ENCODE measurements at places on chromosomes 13 and 19. TPM values are rescaled to one million over a fixed set of nuclear protein-coding genes. Genes with fewer than 3 reads are reported as not detected.

DNA sequence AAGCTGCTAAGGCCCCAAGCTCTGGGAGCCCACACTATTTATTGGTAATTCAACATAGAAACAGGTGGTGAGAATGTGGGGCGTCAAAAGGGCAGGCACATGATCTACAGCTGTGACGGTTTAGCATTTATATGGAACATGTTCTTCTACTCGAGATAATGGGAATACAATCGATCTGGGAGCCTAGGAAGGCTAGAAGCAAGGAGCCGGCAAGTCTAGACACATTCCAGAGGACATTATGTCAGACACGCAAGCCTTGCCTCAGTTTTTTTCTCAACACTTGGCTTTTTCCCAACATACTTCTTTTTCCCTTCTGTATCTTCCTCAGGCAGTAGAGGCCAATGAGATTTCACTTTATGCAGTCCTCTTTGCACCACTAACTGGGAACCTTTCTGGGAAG lies 315.7 kb upstream of the SLITRK5 start:
- DNase-seq = no peak

The LYPD3 gene
- 1.3 TPM for polyA plus RNA-seq

GRCh38 chr13:87280139-87280538 lies 391.0 kb upstream of the SLITRK5 start:
- DNase-seq = no peak

The SHANK1 gene
- 106 TPM for polyA plus RNA-seq

DNA sequence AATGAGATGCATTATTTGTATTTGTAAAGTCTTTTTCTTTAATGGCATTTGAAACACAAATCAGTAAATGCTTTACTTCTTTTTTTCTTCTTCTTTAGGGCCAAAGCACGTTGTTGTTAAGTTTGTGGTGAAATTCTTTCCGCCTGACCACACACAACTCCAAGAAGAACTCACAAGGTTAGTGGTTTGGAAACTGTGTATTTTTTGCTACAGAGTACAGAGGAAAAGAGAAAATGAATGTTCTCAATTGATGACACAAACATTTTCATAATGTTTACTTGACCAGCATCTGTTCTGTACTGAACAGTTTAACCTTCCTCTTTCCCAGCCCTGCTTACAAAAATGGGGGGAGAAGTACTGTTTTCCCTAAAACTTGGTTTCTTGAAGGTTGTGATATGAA lies 190.9 kb upstream of the RNF113B start:
- DNase-seq = no peak

- DNase-seq = no peak
These were observed 6.6 kb upstream of the TEX101 start for GRCh38 chr19:43408043-43408442.

The NKG7 gene
- not detected for polyA plus RNA-seq

- no peak for DNase-seq
These were observed 7.1 kb downstream of the SMG9 start for GRCh38 chr19:43747557-43748204.

The PODNL1 gene
- polyA plus RNA-seq = 7.5 TPM

- DNase-seq = peak; percentile 72
These were observed at the start of gene ZNF836 for GRCh38 chr19:52171321-52172169. TSS of gene ZNF836 (minus strand) at chr19:52171621. CDS start at chr19:52168072, 3,549 bp downstream.

GRCh38 chr13:22549126-22549525 lies 631.7 kb upstream of the SGCG start:
- no peak for DNase-seq

The IGFL1 gene
- polyA plus RNA-seq = not detected

DNA sequence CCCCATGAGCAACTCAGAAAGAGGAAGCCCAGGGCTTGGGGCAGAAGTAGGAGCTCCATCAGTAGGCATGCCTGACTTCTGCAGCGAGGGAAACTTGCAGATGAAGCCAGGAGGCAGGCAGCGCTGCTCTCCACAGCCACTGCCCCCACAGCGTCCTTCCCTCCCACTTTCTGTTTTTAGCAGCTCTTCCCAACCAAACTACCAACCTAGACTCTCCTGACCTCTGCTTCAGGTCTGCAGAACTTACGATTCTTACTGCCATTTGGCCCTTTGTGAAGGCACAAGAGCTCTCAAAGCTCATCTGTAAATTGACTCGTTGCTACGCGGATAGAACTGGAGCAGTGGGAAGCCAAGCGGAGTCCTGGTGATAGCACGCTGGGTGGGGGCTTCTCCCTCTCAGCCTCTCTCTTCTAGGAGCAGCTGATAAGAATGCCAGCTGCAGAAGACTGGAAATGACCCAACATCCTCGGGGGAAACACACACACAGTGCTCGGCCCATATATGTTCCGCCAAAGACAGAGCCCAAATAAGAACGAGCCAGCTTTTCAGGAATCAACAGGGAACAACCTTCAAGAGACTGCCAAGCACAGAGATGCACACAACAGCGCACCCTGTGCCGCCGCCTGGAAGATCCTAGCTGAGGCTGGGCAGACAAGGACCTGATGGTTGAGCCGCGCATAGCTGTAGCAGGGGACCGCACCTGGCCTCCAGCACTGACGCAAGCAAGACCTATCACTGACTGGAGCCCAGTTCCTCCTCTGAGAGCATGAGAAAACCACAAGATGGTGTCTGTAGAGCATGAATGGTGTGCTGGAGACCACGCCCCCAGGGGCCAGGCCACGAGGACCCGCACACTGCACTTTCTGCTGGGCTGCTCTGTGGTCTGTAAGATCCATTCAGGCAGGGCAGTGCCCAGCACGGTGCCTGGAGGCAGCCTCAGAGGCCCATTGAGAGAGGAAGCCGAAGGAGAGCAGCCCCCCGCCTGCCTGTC lies 15.9 kb upstream of the SLC35E1 start:
- peak; percentile 73 for DNase-seq

- no peak for DNase-seq
These were observed 1.2 kb downstream of the ITPKC start for GRCh38 chr19:40717880-40718773.

The SYCN gene
- not detected for polyA plus RNA-seq

The LENG9 gene
- 2.5 TPM for polyA plus RNA-seq

The MAP3K10 gene
- 99.7 TPM for polyA plus RNA-seq

The OR7C1 gene
- polyA plus RNA-seq = 0.36 TPM

The ZNF547 gene
- 8.0 TPM for polyA plus RNA-seq

GRCh38 chr13:97746649-97747048 lies 206.8 kb upstream of the IPO5 start:
- no peak for DNase-seq

The C19orf73 gene
- 3.1 TPM for polyA plus RNA-seq

The MBD3L1 gene
- not detected for polyA plus RNA-seq

DNA sequence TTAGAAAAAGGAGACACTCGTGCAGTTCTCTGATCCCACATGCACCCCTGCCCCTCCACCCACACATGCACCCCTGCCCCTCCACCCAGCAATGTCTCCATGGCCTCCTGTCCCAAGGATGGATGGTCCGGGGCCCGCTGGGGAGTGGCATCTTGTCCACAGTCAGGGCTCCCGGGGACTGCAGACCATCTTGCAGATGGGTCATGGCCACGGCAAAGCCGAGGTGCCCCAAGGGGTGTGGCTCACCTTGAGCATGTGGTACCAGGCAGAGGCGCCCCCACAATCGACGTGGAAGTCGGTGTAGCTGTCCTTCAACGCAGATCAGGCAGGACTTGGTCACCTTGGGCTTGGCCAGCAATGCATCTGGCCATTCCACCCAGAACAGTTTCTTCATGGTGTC lies 216.7 kb downstream of the TUBA3C start:
- no peak for DNase-seq

DNA sequence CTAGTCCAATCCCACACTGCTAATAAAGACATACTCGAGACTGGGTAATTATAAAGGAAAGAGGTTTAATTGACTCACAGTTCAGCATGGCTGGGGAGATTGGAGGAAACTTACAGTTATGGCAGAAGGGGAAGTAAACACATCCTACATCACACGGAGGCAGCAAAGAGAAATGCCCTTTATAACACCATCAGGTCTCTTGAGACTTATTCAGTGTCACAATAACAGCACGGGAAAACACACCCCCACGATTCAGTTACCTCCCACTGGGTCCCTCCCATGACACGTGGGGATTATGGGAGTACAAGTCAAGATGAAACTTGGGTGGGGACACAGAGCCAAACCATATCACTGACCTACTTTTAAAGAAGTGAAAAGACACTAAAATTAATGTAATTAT lies 1130.4 kb upstream of the SLC10A2 start:
- no peak for DNase-seq

The PRKCG gene
- 7.5 TPM for polyA plus RNA-seq

- no peak for DNase-seq
These were observed 10.5 kb downstream of the RGL3 start for GRCh38 chr19:11408591-11408990.

DNA sequence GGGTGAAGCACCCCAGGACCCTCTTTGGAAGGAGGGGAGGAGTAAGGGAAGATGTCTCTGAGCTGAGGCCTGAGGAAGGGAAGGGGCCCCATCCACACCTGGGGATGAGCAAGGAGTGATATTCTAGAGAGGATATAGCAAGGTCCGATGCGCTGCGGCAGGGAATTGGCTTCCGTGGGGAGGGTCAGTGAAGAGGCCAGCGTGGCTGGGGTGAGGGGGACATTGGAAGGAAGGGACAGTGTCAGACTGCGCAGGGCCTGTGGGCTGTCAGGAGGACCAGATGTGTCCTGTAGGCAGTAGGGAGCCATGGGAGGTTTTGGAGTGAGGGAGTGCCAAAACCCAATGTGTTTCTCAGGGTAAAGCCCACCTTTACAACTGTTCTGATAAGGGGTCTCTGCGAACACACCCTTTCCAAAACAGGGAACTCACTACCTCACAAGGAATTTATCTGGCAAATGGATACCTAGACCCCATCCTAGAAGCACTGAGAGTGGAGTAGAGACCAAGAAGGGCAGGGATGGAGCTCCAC lies 3.7 kb downstream of the LMTK3 start:
- no peak for DNase-seq

DNA sequence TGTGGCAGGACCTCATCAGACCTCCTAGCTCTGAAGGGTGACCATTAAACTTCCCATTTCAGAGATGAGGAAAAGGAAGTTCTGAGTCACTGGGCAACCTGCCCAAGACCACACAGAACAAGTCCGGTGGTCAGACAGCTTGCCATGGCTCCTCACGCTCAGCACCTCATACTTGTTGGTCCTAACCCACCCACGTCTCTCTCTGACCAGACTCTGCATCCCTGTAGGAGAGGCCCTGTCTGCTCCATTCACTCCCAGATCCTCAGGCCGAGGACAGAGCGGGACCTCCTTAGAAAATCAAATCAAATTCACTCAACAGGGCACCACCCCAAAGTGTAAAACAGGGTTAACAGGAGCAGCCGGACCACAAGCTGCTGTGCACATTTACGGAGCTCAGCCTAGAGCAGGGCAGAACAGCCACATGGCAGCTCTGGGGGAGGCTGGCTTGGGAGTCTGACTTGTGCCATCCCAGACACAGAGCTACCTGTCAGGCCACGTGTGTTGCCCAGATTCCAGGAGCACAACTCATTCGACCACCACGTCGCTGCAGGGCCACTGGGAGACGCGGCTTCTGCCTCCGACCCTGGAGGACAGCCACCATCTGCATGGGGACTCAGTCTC lies 1.7 kb downstream of the MIER2 start:
- DNase-seq = no peak

The BORCS8 gene
- 30.1 TPM for polyA plus RNA-seq

The PLK5 gene
- polyA plus RNA-seq = 5.9 TPM

- no peak for DNase-seq
These were observed 592 bp upstream of the TRIP10 start for GRCh38 chr19:6738787-6739389.

GRCh38 chr13:50766013-50766412 lies 77.5 kb downstream of the DLEU7 start:
- DNase-seq = peak; percentile 16

The IL12RB1 gene
- polyA plus RNA-seq = 0.66 TPM

GRCh38 chr19:42246143-42246921 lies 3.9 kb upstream of the GSK3A start:
- no peak for DNase-seq

The JAK3 gene
- 5.0 TPM for polyA plus RNA-seq

The GMIP gene
- polyA plus RNA-seq = 16.3 TPM

DNA sequence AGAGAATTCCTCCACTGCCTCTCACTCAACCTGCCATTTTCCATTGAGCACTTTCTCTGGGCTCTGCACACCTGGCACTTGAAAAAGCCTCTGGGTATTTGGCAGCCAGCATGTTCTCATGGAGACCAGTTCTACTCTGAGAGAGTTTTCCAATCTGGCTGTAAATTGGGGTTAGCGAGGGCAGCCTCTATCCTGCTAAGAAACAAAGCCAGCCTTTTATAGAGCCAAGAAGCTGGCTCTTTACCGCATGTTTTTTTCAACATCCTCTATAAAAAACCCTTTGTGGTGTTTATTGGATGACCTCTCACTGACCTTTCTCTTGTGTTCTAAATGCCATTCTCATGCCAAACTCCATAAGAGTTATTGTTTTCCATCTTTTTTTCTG lies 52.6 kb upstream of the RCBTB2 start:
- peak; percentile 75 for DNase-seq

The AKAP8 gene
- polyA plus RNA-seq = 23.1 TPM

The FAM32A gene
- polyA plus RNA-seq = 128 TPM

The RYR1 gene
- polyA plus RNA-seq = 14.1 TPM

DNA sequence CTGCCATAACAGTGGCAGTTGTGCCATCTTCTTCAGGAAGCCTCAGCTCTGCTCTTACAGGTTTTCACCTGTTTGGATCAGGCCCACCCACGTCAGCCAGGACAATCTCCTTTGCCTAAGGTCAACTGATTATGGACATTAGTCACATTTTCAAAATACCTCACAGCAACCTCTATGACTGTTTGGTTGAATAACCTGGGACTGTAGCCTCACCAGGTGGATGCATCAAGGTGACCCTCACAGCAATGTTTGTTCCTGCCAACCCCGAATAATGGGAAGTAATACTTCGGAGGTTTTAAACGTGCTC lies 17.2 kb upstream of the ATP12A start:
- no peak for DNase-seq

GRCh38 chr19:43439709-43440063 lies 25.0 kb downstream of the TEX101 start:
- DNase-seq = no peak

The OR4F17 gene
- polyA plus RNA-seq = not detected

GRCh38 chr13:25966086-25966485 lies 85.7 kb downstream of the SHISA2 start:
- no peak for DNase-seq

The ZNF793 gene
- 28.5 TPM for polyA plus RNA-seq

The DAND5 gene
- polyA plus RNA-seq = 0.44 TPM

The SUGT1 gene
- 50.1 TPM for polyA plus RNA-seq

The TPTE2 gene
- polyA plus RNA-seq = 0.51 TPM

DNA sequence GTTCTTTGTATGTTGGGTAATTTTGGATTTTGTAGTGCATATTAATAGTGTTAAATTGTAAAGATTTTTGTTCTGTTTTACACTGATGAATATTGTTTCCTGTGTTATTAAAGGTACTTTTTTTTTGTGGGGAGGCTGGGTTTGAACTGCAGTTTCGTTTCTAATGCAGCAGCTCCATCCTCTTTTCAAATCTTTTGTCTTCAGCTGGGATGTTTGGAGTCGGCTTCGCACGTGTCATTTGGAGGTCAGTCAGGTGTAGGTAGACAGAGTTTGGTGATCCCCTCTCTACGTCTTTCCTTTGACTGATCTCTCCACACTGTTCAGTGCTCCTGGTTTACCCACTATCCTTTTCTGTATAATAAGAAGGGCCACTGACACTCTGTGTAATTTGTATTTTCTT lies 30.3 kb downstream of the TDRD3 start:
- no peak for DNase-seq

Data from spinal cord (tissue), 10 donors.